ENCODE measurements at places on chromosomes 7 and 10.

DNA sequence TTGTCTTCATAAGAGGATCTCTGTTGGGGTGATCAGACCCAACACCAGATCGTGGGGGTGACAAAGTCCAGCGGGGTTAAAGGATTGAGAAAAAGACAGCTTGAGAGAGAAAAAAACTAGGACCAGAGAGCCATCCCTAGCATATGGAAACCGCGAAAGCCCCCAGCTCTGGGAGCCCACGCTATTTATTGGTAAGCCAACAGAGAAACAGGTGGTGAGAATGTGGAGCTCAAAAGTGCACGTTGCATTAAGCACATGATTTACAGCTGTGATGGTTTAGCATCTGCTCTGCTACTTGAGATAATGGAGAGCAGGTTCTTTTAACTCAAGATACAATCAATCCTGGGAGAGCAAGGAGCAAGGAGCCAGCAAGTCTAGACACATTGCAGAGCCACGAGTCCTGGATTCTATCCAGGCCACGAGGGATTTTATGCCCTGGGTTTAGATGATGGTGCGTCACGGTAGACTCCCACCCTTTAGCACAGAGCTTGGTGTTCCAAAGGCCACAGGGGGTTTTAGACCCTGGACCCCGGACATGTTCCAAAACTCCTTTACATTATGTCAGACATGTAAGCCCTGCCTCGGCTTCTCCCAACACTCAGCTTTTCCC lies 755.2 kb upstream of the SORCS1 start:
- no peak for DNase-seq

DNA sequence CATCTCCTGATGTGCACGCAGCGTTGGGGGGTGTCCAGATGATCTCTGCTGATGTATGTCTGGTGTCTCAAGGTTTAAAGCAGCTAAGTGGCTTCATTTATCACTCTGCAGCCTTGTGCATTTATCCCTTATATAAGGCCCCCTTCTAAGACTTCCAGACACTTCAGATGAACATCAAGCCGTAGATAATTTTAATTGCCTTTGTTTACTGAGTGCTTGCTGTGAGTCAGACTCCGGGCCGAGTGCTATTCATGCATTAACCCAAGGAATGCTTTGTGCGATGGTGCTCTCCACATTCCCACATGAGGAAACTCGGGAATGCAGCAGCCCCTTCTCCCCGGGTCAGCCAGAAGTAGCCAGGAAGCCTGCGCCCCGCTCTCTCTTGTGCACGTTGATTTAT lies 328.6 kb upstream of the COBL start:
- no peak for DNase-seq

DNA sequence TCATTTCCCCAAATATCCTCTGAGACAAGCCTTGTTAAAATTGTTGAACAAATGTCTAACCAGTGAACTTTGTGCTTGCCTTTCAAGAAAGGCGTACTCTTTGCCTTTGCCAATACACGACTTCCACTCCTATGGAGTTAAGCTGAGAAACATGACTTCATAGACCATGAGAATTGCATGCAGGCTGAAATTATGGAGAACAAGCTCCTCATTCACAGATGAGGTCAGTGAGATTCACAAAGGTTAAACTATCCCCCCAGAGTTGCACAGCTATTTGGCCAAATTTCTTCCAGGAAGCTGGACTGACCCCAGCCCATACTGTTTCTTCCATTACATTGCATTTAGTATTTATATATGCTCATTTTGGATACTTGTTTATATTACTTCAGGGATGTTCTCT lies 221.4 kb upstream of the SEMA3C start:
- no peak for DNase-seq

DNA sequence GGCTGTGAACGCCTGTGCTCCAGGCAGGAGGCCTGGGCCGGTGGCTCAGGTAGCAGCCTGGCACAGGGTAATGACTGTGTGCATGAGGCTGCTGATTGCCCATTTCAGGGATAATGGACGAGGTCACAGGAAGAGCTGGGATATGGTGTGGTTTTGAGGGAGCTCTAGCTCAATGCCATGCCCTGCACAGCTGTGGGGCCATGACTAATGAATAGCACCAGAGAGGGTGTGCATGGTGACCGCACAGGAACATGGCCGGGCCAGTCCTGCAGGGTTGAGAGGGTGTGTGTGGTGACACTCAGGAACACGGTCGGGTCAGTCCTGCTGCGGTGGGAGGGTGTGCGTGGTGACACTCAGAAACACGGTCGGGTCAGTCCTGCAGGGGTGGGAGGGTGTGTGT lies 21.8 kb downstream of the NKX6-2 start:
- DNase-seq = no peak

GRCh38 chr7:148275359-148275890 lies 315.1 kb upstream of the C7orf33 start:
- DNase-seq = no peak

- no peak for DNase-seq
These were observed 17.8 kb upstream of the MAGI2 start for GRCh38 chr7:79471283-79471682.
